ENCODE measurements at places on chromosomes 16 and 17.

GRCh38 chr17:59876107-59876506, 16.6 kb downstream of the TUBD1 start:
- peak; percentile 44 for DNase-seq

GRCh38 chr17:39225959-39226683, 376 bp upstream of the STAC2 start:
- DNase-seq: no peak

DNA sequence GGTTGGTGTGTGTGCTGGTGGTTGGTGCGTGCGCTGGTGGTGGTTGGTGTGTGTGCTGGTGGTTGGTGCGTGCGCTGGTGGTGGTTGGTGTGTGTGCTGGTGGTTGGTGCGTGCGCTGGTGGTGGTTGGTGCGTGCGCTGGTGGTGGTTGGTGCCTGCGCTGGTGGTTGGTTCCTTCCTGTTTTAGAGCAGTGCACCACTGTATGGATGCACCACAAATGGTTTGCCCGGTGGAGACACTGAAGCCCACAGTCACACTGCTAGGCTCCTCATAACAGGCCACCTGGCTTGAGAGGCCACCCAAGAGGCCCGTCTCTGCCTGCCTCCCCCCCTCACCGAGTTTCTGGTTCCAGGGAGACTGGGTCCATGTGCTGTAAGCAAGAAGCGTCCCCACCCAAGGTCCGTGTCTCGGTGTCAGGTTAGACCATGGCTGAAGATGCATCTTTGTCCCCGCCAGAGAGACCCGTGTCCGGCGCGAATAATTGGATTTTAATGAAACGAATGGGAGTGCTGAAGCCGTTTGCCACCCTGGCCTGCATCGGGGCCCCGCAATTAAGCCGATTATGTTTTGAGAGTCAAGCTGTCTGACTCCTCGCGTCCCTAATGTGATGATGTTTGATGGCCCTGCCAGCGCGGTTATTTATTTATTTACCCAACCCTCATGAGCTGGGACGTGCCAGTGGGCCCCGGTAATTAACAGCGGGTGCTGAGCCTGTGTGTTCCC, 161.3 kb upstream of the GSE1 start:
- no peak for DNase-seq

- DNase-seq: no peak
Observed at GRCh38 chr16:19522397-19522732, 467 bp upstream of the GDE1 start.

- no peak for DNase-seq
Observed at GRCh38 chr16:8183176-8184099, 406.9 kb downstream of the TMEM114 start.

- DNase-seq: no peak
Observed at GRCh38 chr16:50480206-50480605, 68.0 kb upstream of the NKD1 start.

DNA sequence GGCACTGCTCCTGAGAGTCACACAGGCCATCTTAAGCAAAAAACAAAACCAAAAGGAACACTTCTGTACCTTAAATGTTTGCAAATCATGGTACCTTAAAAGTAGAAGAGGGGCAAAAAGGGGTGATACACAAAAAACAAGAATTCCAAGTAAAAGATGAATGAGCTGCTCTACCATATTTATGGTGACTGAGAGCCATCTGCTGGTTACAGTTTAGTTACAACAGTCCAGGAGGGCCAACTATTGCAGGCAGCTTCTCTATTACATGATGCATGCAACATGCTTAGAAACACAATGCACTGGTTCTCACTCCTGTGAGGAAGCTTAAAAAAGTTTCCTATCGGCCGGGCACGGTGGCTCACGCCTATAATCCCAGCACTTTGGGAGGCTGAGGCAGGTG, 53.5 kb downstream of the STX8 start:
- peak; percentile 69 for DNase-seq

- no peak for DNase-seq
Observed at GRCh38 chr17:8503368-8503767, 67.7 kb downstream of the NDEL1 start.

DNA sequence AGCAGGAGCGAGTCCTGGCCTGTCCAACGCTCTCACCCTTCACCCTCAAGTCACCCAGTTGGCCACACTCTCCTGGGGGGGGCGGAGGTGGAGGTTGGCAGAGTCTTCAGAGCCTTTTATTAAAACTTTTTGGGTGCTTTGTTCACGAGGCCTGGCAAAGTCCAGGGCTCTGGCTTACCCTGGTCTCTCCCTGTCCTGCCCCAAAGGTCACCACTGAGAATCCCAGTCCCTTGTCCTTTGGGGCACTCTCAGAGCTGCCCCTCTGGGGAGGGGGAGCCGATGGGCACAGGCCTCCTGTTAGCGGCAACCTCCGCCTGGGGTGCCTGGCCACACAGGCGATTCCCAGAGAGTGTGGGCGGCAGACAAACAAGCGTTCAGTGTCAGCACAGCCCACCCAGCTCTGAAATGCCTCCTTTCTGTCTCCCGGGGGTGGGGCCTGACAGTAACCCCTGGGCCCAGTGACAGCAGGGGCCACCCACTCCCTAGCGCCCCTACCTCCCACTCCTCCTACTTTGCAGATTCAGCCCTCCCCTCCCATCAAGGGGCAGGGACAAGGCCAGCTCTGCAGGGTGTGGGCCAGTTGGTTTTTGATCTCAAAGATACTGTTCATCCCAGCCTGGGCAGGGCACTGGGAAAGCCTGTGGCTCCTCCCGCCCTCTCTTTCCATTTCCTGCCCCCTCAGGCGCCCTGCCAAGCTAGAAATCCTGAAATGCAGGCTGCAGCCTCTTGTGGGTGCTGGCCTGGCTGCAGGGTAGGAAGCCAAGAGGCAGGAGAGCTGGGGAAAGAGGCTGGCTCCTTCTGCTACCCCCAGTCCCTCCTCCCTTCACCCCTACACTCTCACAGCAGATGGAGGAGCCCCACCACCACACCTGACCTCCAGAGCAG, 36.6 kb upstream of the EMP2 start:
- DNase-seq: peak; percentile 69

DNA sequence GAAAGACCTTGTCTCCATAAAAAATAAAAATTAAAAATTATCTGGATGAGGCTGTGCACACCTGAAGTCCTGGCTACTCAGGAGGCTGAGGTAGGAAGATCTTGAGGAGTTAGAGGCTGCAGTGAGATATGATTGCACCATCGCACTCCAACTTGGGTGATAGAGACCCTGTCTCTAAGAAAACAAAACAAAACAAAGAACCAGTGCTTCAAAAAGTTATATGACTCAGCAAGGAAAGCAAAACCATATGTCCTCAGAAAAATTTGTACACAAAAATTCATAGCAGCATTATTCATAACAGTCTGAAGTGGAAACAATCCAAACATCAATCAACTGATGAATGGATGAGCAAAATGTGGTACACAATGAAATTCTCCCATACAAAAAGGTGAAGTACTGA, 48.9 kb downstream of the SLFN5 start:
- DNase-seq: peak; percentile 87

DNA sequence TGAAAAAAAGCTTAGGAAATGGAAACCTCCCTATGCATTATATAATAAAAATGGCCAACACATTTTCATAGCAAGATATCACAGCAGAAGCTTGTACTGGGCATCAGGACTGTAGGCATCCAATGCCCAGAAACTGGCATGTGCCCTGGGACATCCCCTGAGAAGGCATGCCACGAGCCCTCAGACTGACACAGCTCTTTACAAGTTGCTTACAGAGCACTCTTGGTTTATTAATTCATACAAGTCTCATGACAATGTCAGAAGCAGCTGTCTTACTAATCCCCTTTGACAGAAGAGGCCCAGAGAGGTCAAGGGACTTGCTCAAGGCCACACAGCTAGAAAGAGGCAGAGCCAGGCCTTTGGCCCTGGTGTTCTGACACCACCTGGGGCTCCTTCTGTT, 5.6 kb upstream of the CCL2 start:
- DNase-seq: no peak

GRCh38 chr17:65756760-65757159, 195.3 kb upstream of the AXIN2 start:
- DNase-seq: no peak

- no peak for DNase-seq
Observed at GRCh38 chr17:54785643-54786268, 114.9 kb upstream of the TOM1L1 start.

DNA sequence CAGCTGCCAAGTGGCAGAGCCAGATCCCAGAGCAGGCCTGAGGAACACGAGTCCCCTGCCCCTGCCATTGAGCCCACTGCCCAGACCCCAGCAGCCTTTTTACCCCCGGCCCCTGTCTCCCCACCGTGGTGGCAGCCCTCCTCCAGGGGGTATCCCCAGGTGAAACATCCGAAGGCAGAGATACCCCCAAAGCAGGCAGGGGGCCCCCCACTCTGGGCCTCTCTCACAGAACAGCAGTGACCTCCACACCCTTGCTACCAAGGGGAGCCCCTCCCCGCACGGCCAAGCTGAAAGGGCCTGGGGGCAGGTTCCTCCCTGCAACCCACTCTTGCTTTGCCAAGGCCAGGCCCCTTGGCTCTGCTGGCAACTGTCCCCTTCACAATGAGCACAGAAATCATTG, 142.2 kb downstream of the ENGASE start:
- no peak for DNase-seq

- no peak for DNase-seq
Observed at GRCh38 chr17:82957469-82957795, 117.6 kb upstream of the ZNF750 start.

GRCh38 chr16:200388-200787, 20.1 kb downstream of the HBQ1 start:
- peak; percentile 71 for DNase-seq

- peak; percentile 33 for DNase-seq
Observed at GRCh38 chr16:67349172-67349571, 22.6 kb downstream of the LRRC36 start.

GRCh38 chr16:72264771-72265170, 92.8 kb upstream of the PMFBP1 start:
- DNase-seq: no peak

GRCh38 chr16:69796285-69797118, 34.4 kb downstream of the WWP2 start:
- DNase-seq: peak; percentile 74
